Heart left ventricle (tissue), 16 donors: ENCODE measurements at places on chromosomes 16 and 17.

- no peaks in the 10 kb centered on the region for H3K27me3 ChIP-seq
- no peaks in the 10 kb centered on the region for H3K4me1 ChIP-seq
- no peak overlapping the region for H3K27ac ChIP-seq
- H3K4me3 ChIP-seq, result no peak overlapping the region
- no peak for DNase-seq
Observed at GRCh38 chr16:84455031-84455430, 49.4 kb downstream of the MEAK7 start.

- no peaks in the 10 kb centered on the region for H3K36me3 ChIP-seq
- peak within 1 kb of the TSS; percentile 39 for H3K4me3 ChIP-seq
- H3K27ac ChIP-seq, result peak within 1 kb of the TSS; percentile 51
- DNase-seq, result no peak
- no peaks in the 10 kb centered on the region for H3K27me3 ChIP-seq
Observed at GRCh38 chr17:40309031-40309948, at the start of gene RARA. Gene RARA (plus strand): TSS chr17:40309180. CDS start chr17:40331219, 22,039 bp downstream.

- H3K4me3 ChIP-seq, result no peak overlapping the region
- H3K27ac ChIP-seq, result no peak overlapping the region
- no peaks in the 10 kb centered on the region for H3K36me3 ChIP-seq
- peaks cover 4% of the 10 kb centered on the region for H3K27me3 ChIP-seq
- DNase-seq, result no peak
Observed at GRCh38 chr17:73799781-73800627, 155.8 kb upstream of the SDK2 start.

- no peak for DNase-seq
- no peak overlapping the region for H3K4me3 ChIP-seq
- no peaks in the 10 kb centered on the region for H3K27me3 ChIP-seq
- no peak overlapping the region for H3K27ac ChIP-seq
Observed at GRCh38 chr16:56793492-56793891, 63.6 kb downstream of the NUP93 start.

- H3K4me1 ChIP-seq, result peaks cover 10% of the 10 kb centered on the region
- no peaks in the 10 kb centered on the region for H3K27me3 ChIP-seq
- no peak for DNase-seq
- no peaks in the 10 kb centered on the region for H3K36me3 ChIP-seq
Observed at GRCh38 chr17:77558846-77559626, 399.5 kb upstream of the TNRC6C start.
